A549 treated with dexamethasone at 1 μM for 4 hours (cell line): ENCODE measurements at places on chromosomes 6 and 20. TPM values are rescaled to one million over a fixed set of nuclear protein-coding genes. Genes with fewer than 3 reads are reported as not detected.

CLVS2 gene
- 0.07 to 0.27 TPM (median 0.20 TPM) in 5 replicates for total RNA-seq

TREML2 gene
- not detected in 5 replicates for total RNA-seq

DSP gene
- 36.3 to 56.9 TPM (median 48.8 TPM) in 5 replicates for total RNA-seq

PPP1R16B gene
- total RNA-seq: 0.11 to 0.19 TPM (median 0.13 TPM) in 5 replicates

IRF4 gene
- 0.23 to 0.64 TPM (median 0.35 TPM) in 5 replicates for total RNA-seq

MAS1 gene
- not detected in 5 replicates for total RNA-seq

PTK7 gene
- total RNA-seq: 4.0 to 5.0 TPM (median 4.4 TPM) in 5 replicates

ABRACL gene
- 42.0 to 63.7 TPM (median 43.3 TPM) in 5 replicates for total RNA-seq

PRPH2 gene
- not detected in 5 replicates for total RNA-seq

NMBR gene
- not detected in 5 replicates for total RNA-seq

PDE10A gene
- 21.7 to 28.7 TPM (median 24.1 TPM) in 5 replicates for total RNA-seq

MATN4 gene
- total RNA-seq: 0.03 to 0.14 TPM (median 0.07 TPM) in 5 replicates

CRIP3 gene
- 0.11 to 0.71 TPM (median 0.28 TPM) in 5 replicates for total RNA-seq

NKAPL gene
- not detected in 5 replicates for total RNA-seq

C20orf144 gene
- total RNA-seq: 0.08 to 0.15 TPM (median 0.09 TPM) in 5 replicates

TRIM31 gene
- 0.69 to 0.76 TPM (median 0.70 TPM) in 5 replicates for total RNA-seq

SRSF6 gene
- 106 to 114 TPM (median 112 TPM) in 5 replicates for total RNA-seq

QKI gene
- 39.4 to 74.1 TPM (median 64.1 TPM) in 5 replicates for total RNA-seq

PANK2 gene
- 49.5 to 59.4 TPM (median 54.8 TPM) in 5 replicates for total RNA-seq

VSX1 gene
- 0.69 to 1.3 TPM (median 0.88 TPM) in 5 replicates for total RNA-seq
